ENCODE measurements at places on chromosomes 13 and 19. TPM values are rescaled to one million over a fixed set of nuclear protein-coding genes. Genes with fewer than 3 reads are reported as not detected.

B3GNT3 gene
- not detected for total RNA-seq

ZNF682 gene
- 2.8 TPM for total RNA-seq

- no peak for ATAC-seq
Observed at GRCh38 chr13:101412076-101412475, 4.2 kb downstream of the NALCN start.

- no peak for ATAC-seq
Observed at GRCh38 chr13:63351081-63351480, 1935.4 kb upstream of the PCDH20 start.

DNA sequence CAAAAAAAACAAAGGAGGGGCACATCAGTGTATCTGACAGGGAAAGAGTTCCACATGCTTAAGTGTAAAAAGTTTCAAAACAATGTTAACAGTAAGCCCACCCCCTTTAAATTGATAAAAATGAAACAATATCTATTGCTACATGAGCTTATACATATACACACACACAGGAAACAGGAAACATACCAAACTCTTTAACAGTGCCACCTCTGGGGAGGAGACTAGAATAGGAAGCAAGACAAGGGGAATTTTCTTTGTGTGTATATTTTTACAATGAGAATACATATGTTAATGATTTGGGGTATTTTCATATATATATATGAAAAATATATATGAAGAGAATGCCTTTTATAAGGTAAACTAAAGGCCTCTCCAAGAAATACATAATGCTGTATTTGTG is 44.7 kb downstream of the TPT1 start:
- no peak for ATAC-seq

DNA sequence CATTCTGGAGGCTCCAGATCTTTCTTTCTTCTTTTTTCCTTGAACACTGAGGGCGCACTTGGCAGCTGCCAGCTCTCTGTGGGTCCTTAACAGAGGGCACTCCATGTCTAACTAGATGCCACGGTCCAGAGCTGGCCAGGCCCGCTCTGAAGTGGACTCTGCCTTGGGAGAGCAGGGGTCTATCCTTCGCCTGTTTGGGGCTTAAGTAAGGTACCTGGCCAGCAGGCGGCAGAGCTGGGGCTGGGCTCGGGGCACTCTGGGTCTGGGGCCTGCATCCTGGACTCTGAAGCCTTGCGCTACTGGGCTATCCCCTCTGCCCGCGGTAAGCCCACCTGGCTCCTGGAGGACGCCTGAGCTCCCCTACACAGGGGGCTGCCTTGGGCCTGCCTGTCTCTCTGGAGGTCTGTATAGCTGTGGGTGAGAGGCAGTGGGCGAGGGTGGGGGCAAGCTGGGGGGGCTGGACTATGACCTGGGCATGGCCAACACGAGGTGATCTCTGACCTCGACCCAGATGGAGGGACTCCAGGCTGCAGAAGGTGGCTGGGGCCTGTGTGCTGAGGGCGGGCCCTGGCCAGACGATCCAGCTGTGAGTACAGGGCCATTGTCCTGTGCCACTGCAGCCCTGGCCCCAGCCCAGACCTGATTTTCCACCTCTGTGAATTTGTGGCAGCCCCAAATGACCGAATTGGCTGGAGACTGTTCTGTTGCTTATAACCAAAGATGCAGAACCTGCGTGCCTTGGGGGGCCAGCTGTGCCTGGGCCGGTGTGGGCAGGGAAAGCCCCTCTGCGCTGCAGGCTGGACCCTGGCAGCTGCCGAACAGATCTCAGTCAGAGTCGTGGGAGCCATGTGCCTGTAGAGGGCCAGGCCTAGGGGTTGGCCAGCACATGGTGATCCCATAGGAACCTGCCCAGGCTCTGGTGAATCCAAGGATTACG is 26.5 kb downstream of the CEBPG start:
- ATAC-seq, result no peak

- no peak for ATAC-seq
Observed at GRCh38 chr19:51025809-51026553, 435 bp downstream of the KLK11 start.

DNA sequence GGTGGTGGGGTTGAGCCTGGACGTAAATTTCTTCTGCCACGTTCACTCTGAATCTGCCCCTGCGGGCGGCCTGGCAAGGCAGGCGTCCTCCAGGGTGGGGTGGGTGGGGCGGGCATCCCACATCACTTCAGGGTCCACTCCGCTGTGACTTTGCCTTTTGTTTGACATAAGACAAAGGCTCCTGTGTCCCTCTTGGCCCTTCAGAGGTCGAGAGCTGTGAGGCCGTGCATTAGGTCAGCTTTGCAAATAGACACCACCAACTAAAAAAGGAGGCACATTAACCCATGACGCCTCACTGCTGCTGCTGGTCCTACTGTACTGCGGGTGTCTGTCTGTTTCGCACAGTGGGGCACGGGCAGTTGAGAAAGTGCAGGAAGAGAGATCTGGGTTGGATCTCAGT is 10.5 kb upstream of the ZNF536 start:
- no peak for ATAC-seq

DNA sequence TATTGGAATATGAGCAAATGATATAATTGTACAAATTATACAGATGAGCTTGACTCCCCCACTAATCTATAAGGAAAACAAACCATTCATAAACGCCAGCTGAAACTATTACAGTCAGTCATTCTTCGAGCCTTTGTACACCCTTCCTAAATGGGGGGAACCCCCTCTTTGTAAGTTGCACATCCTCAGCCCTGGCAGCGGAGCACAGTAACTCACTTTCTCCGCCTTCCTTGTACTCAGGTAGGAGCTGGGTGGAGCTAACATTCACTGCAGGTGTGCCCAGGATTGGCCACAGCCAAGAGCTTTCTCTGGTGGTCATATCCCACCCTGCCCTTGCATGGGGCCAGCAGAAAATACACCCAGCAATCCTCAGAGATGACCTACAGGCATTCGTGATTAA is 28.6 kb downstream of the PIN1 start:
- ATAC-seq, result no peak

ACP7 gene
- not detected for total RNA-seq

SLC17A7 gene
- 1.3 TPM for total RNA-seq

- ATAC-seq, result peak; percentile 42
Observed at GRCh38 chr13:110944121-110944967, 29.5 kb upstream of the ANKRD10 start.

- ATAC-seq, result no peak
Observed at GRCh38 chr13:32454886-32455593, 27.1 kb upstream of the N4BP2L1 start.

DNA sequence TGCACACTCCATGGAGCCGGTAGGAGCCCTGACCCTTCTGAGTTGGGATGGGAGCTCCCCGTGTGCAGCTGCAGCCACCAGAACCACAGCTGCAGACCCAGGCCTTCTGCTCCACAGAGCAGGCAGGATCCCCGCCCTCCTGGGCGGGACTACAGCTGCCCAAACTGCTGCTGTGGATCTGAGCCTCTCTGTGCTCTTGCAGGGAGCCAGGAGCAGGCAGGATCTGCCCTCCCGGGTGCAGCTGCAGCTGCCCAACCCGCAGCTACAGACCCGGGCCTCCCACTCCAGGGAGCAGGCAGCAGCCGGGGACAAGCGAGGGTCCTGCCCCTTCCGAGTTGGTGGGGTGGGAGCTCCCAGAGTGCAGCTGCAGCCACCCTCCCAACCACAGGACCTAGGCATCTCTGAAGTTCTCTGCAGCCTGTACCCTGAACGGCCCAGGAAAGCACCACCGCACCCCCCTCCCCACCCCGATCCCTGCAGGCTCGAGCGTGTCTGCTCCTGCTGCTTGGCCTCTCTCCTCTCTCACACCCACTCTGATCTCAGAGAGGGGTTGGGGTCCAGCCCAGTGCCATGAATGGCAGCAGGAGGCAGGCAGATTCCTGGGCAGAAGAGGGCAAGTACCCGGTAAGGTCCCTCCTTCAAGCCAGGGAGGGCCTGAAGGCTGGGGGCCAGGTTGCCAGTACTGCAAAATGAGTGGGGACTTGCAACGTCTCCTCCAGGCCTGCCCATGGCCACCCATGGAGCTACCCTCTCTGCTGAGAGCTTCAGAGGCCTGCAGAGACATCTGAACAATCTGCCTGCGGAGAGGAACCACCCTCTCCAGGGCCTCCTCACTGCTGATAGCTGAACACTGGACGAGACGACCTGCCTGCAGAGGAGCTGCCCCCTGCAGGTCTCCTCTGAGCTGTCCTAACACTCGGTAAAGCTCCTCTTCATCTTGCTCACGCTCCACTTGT is 16.4 kb upstream of the EMP3 start:
- ATAC-seq, result no peak

BRME1 gene
- 1.9 TPM for total RNA-seq

GRCh38 chr19:2039089-2039958 is 11.7 kb downstream of the MKNK2 start:
- no peak for ATAC-seq

GRCh38 chr13:88068975-88069374 is 397.8 kb downstream of the SLITRK5 start:
- ATAC-seq, result no peak

RNF17 gene
- total RNA-seq, result not detected

- no peak for ATAC-seq
Observed at GRCh38 chr19:42281146-42281826, 12.2 kb downstream of the CIC start.

GRCh38 chr19:50466706-50467039 is 9.6 kb upstream of the EMC10 start:
- no peak for ATAC-seq

FLT3LG gene
- total RNA-seq, result 21.0 TPM

DNA sequence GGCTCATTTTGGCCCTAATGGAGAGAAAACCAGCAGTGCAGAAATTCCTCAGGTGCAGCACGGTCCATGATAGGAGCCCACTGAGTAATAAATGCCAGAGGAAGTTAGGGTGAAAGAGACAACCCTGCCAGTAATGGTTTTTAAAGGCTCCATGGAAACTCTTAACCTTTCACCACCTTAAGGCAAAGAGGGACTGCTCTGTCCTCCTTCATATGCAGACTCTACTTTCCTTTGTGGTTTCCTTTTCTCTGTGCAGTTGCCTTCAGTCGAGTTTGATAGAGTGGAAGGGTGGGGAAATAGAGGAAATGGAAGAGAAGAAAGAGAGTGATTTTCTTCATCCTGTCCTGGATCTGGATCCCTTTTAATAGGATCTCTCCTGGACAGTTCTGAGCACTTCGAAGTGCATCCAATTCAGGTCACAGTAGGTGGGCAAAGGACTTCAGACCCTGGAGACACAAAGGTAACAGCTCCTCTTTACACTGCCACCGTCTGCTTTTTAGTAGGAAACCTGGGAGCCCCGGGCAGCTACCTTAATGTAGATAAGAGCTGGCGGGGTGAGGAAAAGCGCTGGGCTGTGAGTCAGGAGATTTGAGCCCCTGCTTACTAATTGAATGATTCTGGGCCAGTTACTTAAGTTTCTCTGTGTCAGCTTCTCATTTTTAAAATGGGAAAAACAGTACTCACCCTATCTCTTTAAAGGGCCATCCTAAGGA is 294.8 kb downstream of the KCNRG start:
- ATAC-seq, result no peak

GRCh38 chr19:35639863-35640262 is 1.7 kb upstream of the ETV2 start:
- no peak for ATAC-seq

DNA sequence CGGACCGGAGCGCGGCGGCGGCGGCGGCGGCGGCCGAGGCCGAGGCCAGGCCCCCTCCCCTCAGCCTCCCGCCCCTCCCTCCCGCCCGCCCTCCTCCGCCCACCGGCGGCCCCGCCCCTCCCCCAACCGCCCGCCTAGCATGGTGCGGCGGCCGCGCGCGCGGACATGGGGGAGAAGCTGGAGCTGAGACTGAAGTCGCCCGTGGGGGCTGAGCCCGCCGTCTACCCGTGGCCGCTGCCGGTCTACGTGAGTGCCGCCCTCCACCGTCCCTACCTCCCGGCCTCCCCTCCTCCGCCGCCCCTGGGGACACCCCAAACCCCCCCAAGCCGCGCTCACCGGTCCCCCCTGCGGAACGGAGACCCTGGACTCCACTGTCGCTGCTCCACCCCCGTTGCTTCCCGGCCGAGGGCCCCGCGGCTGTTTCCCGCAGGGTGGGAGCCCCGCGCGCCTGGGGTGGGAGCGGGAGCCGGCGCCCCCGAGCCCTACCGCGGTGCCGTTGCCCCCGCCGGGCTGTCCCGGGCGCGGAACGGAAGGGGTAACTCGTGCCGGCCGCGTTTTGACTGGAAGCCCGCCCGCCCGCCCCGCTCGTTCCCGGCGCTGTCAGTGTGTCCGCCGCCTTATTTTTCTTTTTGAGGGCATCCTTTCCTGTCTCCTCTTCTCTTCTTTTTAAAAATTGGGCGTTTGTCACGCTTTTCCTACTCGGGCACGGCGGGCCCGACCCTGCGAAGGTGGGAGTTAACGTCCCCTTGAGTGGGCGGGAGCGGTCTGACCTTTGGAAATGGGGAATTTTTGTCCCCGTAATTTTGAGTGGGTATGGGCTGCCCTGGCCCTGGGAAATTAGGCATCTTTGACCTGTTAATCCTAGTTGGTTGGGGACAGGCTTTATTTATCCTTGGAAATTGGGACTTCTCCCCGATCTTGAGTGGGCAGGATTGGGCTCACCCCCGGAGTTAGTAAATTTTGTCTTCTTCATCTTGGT is 576 bp downstream of the DOT1L start:
- peak; percentile 42 for ATAC-seq

BRCA2 gene
- total RNA-seq, result 1.0 TPM

DNA sequence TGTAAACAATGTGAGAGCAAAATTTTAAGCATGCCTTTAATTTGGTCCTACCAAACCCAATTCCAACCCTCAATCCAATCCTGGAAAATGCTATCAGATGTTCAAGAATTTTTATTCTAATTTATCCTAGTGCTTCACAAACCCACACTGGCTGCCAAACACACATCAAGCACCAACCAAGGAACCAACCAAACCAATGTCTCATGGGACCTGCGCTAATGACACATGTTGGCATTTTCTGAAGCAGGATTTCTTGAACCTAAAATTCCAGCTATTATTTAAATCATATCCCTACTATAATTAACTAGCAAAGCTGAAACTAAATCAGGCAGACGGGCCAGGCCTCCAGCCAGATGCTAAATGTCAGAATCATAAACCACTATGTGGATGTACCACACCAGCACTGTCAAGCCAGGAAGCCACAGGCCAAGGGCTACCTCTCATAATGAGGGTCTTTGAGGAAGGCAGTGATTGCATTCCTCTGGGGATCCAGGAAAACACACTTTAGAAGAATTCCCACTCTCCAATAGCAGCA is 5.8 kb downstream of the LATS2 start:
- no peak for ATAC-seq

OLFM2 gene
- total RNA-seq, result 8.5 TPM

CYP2A6 gene
- not detected for total RNA-seq

SLC7A10 gene
- not detected for total RNA-seq

- no peak for ATAC-seq
Observed at GRCh38 chr13:111248822-111249221, 71.6 kb upstream of the TEX29 start.
